ENCODE measurements at places on chromosomes 1 and 21.
A peak's percentile ranks its signal among the peaks of the same experiment; 100 is the strongest.

DNA sequence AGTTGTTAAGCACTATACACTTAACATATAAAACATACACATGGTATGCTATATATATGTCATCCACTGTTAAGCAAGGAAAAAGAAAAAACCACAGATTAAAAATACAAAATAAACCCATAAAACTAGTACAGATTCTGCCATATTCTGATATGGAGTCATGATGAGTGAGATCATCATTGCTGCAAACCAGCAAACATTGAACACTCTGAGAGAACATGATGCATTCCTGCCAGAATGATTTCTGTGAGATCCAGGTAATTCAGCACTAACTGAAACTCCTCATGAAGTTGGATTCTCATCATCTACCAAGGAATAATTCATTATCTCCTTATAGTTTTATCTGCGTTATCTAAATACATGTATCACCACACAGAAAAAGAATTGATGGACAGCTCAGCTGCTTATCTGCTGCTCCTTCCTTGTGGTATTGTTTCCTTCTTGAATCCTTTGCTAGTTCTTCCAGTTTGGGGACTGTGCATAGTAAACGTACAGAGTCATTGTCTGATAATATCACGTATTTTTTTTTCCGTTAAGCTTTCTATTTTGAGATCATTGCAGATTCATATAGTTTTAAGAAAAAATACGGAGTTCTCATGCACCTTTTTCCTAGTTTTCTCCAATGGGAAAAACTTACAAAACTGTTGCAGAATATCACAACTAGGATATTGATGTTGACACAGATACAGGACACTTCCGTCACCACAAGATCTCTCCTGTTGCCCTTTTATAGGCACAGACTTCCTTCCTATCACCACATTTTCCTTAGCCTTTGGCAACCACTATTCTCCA is 9.3 kb downstream of the RAB4A start:
- DNase-seq = no peak

GRCh38 chr1:34784751-34785221 is 3.8 kb downstream of the GJB3 start:
- DNase-seq = no peak

- no peak for DNase-seq
Measured at GRCh38 chr1:82273816-82274215, 473.1 kb downstream of the ADGRL2 start.

DNA sequence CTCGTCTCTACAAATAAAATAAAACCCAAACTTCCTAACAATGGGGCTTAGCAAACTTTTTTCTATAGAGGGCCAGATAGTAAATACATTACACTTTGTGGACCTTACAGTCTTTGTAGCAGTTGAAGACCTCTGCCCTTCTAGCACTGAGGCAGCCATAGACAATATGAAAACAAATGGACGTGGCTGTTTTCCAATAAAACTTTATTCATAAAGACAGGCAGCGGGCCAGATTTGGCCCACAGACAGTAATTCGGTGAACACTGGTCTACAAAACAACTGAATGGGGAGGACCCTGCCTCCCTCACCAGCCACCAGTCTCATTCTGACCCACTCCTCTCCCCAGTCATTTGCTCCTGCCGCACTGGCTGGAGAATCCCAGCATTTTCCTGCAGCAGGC is 162.3 kb downstream of the KAZN start:
- DNase-seq = no peak

GRCh38 chr1:206655471-206655882 is 20.1 kb downstream of the DYRK3 start:
- DNase-seq = no peak

DNA sequence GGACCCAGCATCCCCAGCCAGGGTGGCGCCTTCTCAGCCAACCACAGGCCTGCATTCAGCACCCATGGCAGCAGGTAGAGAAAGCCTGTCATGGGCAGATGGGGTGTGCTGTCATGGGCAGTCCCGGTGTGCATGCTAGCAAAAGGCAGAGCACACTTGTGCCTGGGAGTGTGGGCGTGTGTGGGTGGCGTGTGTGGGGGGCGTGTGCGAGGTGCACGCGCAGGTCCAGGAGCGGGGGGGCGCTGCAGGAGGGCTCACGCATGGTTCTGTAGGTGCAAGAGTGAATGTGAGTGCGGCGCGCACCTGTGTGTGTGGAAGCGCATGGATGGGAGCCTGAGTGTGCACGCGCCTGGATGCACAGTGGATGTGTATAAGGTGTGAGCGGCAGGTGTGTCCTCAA is 137.2 kb downstream of the CASZ1 start:
- no peak for DNase-seq

DNA sequence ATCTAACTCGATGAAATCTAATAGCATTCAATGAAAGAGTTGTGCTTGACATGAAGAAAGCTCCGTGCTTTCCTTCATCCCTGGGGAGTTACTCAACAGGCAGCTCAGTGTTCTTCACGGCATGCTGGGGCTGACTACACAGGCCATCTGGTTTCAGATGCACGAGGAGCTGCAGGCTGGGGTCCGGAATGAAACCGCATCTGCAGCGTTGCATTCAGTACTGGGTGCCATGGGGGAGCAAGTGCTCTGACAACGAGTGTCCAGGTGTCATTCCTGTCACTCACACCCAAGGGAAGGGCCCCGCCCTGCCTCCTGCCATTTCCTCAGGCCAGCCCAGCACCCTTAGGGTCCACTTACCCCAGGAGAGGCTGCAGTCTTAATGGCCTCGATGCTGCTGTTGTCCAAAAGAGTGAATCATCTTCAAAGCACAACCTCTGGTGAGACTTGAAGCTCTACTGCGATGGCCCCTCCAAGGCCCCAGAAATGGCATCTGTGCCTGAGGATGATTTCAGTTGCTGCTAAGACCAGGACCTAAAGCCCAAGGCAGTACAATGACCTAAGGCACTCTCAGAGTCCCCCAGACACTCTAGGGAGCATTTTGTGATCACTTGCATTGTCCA is 61.4 kb downstream of the STUM start:
- DNase-seq = no peak

DNA sequence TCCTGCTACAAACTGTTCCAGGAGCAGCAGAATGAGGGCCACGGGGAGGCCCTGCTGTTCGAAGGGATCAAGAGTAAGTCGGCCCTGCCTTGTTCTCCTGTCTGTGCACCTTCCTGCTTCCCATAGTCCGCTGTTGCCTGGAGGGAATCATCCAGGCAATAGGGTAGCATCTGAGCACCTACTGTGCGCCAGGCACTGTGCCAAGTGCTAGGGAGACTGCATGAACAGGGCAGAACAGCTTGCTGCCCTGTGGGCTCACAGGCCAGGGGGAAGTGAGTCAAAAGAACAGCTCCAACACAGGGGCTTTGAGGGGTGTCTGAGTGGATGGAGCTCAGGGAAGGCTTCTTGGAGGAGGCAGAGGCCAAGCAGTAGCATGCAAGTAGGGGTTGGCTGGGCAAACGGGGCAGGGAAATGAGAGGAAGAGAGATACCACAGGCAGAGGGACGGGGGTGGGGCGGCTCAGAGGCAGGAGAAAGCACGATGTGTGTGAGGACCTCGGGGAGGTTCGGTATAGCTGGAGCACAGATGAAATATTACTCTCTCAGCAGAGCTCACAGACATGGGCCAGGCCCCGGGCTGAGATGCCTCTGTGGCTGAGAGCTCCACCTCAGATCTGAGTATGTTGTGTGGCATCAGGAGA is 15.5 kb upstream of the PADI6 start:
- DNase-seq = no peak

DNA sequence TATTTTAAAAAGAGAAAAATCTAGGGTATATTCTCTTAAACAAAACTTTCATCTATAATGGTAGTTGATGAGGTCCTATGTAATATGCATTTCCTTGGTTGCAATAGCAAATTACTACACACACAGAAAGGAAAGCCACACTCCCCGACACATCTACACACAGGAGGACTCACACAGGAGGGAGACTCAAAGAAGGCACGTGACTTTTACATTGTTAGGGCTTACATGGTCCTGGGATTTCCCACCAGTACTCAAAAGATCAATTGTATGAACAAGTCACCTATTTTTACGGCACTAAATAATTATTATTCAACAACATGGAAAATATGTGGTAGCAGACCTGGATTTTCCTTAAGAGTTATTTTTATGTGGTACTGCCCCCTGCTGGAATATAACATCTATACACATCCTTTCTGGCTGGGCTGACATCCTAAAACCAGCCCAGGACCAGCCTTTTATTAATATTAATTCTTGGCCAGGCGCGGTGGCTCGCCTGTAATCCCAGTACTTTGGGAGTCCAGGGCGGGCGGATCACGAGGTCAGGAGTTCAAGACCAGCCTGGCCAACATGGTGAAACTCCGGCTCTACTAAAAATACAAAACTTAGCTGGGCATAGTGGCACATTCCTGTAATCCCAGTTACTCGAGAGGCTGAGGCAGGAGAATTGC is 33.9 kb upstream of the LGALS8 start:
- DNase-seq = peak; percentile 69

- DNase-seq = no peak
Measured at GRCh38 chr1:30268923-30269666, 454.3 kb downstream of the MATN1 start.

GRCh38 chr1:47637111-47637685 is 199.4 kb downstream of the FOXD2 start:
- no peak for DNase-seq

- DNase-seq = no peak
Measured at GRCh38 chr1:179440971-179441370, 75.2 kb downstream of the AXDND1 start.

DNA sequence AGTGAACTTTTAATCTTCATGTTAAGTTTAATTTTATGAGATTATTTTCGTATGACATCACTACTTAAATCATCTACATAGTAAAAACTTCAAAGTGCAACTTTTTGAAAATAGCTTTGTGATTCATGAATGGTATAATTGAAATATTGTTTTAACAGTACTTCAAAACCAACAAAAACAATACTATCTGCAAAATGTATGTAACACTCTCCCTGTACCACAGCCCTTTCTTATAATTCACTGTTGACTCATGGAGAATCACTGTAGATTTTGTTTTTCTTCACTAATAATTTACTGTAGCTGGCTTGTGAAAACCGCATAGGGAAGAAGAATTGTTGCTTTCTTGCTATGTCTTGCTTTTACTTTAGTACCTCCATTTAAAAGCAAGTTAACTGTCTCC is 301.4 kb upstream of the ADAMTS5 start:
- DNase-seq = no peak

DNA sequence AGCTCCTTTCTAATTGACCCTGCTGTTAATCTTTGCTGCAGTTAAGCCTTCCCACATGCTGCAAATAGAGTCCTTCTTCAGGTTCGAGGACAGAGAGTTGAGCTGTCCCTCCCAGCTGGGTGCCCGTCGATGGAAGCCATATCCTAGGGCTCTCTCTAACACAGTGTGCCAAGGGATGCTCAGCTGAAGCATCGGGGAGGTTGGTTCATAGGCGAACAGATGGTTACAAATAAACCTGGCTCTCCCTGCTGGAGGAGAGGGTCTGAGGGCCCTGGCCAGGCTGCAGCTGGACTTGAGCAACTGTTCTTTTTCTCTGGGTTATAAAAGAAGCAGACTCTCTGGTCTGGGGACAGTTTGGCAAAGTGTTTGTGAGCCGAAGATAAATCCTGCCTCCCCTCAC is 120.3 kb upstream of the C8B start:
- no peak for DNase-seq

- DNase-seq = no peak
Measured at GRCh38 chr1:233390842-233391737, 63.6 kb downstream of the MAP3K21 start.

DNA sequence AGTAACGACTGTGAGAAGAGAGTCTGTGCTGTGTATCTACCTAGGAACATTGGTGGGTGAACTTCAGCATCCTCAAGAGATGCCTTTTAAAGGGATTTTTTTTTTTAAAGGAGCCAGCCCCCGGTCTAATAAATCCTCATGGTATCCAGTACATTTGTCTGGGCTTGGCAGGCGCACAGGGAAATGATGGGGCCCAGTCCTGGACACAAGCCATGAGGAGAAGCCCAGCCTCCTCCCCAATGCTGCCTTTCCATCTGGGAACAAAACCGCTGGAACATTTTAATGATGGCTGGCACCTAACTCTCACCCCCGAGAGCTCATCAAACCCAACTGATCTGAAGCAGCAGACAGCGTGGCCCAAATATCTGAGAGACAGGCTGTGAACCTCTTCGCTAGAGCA is 64.2 kb downstream of the ACOT7 start:
- DNase-seq = no peak

- DNase-seq = no peak
Measured at GRCh38 chr1:37239225-37239740, 205.0 kb upstream of the GRIK3 start.

- DNase-seq = no peak
Measured at GRCh38 chr1:90831910-90832309, 114.8 kb upstream of the BARHL2 start.

GRCh38 chr1:228286505-228287417 is 78.9 kb downstream of the OBSCN start:
- no peak for DNase-seq

GRCh38 chr1:180482425-180483275 is 19.7 kb downstream of the ACBD6 start:
- no peak for DNase-seq

DNA sequence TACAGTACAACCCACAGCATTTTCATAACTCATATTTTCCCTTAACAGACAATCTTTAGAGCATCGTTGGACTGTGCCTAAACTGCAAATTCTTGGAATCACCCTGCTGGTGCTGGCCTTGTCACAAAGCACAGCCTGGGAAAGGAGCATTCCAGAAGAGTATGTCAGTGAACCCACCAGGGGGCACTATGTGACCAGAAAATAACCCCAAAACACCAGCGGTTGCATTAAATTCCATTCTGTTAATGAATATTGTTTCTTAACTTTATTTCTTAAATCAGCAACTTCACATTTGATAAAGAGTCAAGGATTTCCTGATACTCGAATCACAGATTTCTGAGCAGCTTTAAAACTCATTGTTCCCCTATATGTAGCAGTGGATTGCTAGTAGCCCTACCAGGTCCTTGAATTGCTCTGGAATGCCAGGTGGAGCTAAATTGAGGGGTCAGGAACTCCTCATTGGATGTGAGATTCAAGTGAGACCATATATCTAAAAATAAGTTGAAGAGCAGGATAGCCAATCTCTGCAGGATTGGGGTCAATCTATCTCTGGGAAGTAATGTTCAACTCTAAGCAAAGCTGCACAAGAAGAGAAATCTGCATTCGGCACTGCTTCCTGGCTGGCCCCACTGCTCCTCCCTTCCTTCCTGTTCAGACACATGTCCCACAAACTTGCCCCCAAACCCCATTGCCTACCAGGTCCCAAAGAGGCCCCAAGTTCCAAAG is 12.7 kb upstream of the RAB4A start:
- peak; percentile 63 for DNase-seq

DNA sequence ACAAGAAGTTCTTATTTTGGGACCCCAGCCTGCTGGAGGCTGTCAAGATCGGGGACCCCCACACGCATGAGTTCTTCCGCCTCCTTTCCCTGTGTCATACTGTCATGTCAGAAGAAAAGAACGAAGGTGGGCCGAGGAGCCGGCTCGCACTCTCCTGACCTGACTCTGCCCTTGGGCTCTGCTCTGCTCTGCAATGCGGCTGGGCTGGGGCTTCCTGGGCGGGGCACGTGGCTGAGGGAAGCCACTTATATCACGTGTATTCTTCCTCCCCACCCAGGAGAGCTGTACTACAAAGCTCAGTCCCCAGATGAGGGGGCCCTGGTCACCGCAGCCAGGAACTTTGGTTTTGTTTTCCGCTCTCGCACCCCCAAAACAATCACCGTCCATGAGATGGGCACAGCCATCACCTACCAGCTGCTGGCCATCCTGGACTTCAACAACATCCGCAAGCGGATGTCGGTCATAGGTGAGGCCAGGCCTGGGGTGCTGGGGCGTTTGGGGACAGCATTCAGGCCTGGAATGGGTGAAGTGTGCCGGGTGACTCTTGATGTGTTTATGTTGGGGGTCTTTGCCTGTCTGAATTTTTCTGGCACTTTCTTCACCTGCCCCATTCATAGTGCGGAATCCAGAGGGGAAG is 17.6 kb downstream of the ATP8B2 start:
- DNase-seq = no peak

- DNase-seq = no peak
Measured at GRCh38 chr1:158978730-158979129, 31.0 kb upstream of the IFI16 start.
